AG10803 (cell line): ENCODE measurements at places on chromosomes 11 and 22.

GRCh38 chr11:120738516-120739046, 227.0 kb downstream of the GRIK4 start:
- DNase-seq: no peak

DNA sequence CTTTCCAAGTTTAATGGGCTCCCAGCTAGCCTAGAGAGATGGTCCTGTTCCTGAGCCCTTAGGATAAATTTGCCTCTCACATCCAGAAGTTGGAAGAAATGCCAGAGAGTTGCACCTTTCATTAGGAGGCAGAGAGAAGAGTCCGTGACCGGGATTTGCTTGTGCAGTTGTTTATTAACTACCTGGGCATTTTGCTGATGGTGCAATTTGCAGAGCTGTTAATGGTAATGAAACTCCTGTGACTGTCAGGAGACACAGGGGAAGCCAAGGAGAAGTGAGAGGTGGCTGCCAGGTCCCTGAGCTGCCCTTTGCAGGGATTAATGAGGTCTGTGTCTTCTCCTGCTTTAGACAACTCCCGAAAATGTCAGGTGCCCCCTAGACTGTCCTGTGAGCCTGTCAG, 69.1 kb upstream of the B3GAT1 start:
- DNase-seq: no peak

- no peak for DNase-seq
Measured at GRCh38 chr22:20101638-20102037, 14.3 kb upstream of the RANBP1 start.

DNA sequence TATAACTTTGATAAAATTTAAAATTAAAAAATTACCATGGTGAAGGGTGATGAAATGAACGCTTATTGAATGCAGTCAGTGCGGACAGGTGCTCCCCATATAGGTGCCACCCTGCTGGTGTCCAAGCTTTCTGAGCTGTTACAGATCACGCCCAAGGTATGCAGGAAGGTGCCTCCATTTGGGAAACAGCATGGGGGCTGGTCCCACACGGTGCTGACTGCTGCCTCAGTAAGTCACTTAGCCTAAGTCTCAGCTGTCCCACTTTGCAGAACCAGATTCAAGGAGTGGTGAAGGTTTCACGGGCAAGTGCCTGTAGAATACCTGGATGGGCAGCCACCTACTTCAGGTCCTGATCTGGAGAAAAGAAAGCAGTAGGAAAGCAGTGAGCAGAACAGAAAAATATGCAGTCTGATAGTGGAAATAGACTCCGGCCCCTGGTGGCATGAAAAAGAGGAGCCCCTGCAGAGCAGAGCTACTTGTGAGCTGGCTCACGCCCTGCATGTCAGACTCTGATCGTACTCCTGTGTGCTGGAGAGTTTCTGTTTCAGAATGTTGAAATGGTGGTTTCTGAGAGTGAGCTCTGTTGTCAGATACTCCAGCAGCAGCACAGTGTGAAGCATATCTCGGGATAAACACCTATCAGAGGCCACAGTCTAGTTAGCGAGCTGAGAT, 33.2 kb downstream of the ADORA2A start:
- no peak for DNase-seq

- no peak for DNase-seq
Measured at GRCh38 chr11:88348870-88349269, 11.3 kb upstream of the CTSC start.

- DNase-seq: no peak
Measured at GRCh38 chr11:65404210-65404609, 17.8 kb downstream of the FRMD8 start.

DNA sequence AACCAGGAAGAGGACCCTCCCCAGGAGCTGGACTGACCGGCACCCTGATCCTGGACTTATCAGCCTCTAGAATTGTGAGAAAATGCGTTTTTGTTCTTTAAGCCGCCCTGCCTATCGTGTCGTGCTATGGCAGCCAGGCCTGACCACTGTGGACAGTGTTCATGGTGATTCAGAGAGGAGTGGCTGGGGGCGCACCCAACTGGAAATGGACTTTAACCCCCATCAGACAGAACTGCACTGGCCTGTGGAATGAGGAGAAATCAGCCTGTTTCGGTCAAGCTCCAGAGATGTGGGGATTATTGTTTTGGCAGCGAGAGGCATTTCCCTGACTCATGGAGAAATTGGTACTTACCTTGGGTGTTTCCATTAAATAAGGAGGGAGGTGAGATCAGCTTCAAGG, 1437.8 kb downstream of the BRD1 start:
- no peak for DNase-seq
